ENCODE measurements at places on chromosomes 6 and 20. TPM values are rescaled to one million over a fixed set of nuclear protein-coding genes. Genes with fewer than 3 reads are reported as not detected.

TRERF1 gene
- total RNA-seq: 12.1 TPM

LAMA2 gene
- total RNA-seq: 6.7 TPM

DEFB113 gene
- not detected for total RNA-seq

DNA sequence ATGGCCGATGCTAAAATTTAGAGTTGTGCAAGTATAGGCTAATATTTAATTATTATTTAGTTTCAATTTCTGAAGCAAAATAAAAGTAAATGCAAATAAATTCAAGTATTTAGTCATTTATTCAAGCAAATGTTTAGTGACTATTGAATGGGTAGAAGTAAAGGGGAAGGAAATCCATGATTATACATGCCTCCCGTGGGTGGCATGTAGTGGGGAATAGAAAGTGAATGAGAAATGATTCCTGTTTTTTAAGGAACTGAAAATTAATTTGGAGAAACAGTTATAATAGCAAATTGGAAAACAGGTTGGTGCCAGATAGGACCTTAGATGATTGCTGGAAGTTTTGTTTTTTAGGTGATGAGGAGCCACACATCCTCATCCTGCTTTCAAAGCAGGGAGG, 35.4 kb downstream of the FAM229B start:
- peaks cover 21% of the 10 kb centered on the region for H3K36me3 ChIP-seq
- H3K4me1 ChIP-seq: peaks cover 5% of the 10 kb centered on the region
- no peak for DNase-seq
- H3K4me3 ChIP-seq: no peak overlapping the region
- peaks cover 2% of the 10 kb centered on the region for H3K27me3 ChIP-seq

- H3K36me3 ChIP-seq: peaks cover 92% of the 10 kb centered on the region
- DNase-seq: no peak
- H3K4me3 ChIP-seq: peak overlapping the region; percentile 63
- H3K27me3 ChIP-seq: peaks cover 49% of the 10 kb centered on the region
- peak overlapping the region; percentile 88 for H3K27ac ChIP-seq
Measured at GRCh38 chr6:52499681-52500236, 77.1 kb downstream of the TRAM2 start.

SIRPA gene
- total RNA-seq: 49.1 TPM

DNA sequence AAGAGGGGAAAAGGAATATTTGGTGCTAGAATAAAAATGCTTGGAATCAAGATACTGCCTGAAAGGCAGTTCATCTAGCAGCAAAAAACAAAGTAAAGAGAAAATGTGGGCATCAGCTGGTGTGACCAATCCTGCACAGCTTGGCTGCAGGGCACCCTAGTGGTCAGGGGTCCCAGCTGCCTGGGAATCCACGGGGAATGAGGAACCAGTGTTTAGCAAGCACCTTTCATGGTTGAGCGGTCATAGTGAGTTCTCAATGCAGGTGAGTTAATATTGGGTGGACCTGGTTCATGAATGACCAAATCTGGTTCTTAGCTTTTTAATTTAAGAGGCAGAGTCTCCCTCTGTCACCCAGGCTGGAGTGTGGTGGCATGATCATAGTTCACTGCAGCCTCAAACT, 53.3 kb downstream of the CAP2 start:
- no peaks in the 10 kb centered on the region for H3K27me3 ChIP-seq
- no peak overlapping the region for H3K4me3 ChIP-seq
- H3K36me3 ChIP-seq: peaks cover 10% of the 10 kb centered on the region
- peaks cover 38% of the 10 kb centered on the region for H3K4me1 ChIP-seq
- H3K27ac ChIP-seq: no peak overlapping the region

FOXQ1 gene
- 0.72 TPM for total RNA-seq

TINAG gene
- total RNA-seq: not detected

GRCh38 chr20:26169506-26169905, 472.9 kb upstream of the ZNF337 start:
- H3K27ac ChIP-seq: peak overlapping the region; percentile 86
- peak; percentile 73 for DNase-seq
- H3K4me3 ChIP-seq: peak overlapping the region; percentile 53
- H3K27me3 ChIP-seq: peaks cover 2% of the 10 kb centered on the region
- peaks cover 88% of the 10 kb centered on the region for H3K4me1 ChIP-seq
- H3K36me3 ChIP-seq: no peaks in the 10 kb centered on the region

FRMD1 gene
- total RNA-seq: not detected

RBPJL gene
- total RNA-seq: not detected

TRIM31 gene
- not detected for total RNA-seq

DNA sequence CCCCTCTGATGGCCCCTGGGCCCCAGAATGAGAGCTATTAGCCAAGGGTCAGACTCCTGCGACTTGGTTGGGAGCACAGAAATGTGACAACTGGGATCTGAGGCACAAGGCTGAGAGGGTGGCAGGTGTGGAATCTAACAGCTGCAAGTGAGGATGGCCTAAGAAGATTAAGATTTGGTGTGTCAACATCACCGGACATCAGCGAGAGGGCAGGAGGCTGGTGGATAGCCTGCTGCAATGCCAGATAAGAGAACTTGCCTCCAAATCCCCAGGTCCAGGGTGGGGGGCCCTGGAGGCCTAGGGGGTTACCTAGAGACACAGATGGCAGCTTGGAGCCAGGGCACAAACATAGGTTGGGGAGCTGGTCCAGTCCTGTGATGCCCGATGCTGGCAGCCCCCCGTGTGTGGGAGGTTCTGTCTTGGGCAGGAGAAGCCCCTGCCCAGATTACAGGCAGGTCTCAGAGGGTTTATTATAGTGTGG, 155.8 kb downstream of the GRM4 start:
- no peaks in the 10 kb centered on the region for H3K36me3 ChIP-seq
- no peak for DNase-seq
- H3K4me1 ChIP-seq: no peaks in the 10 kb centered on the region
- peaks cover 51% of the 10 kb centered on the region for H3K27me3 ChIP-seq
- H3K4me3 ChIP-seq: no peak overlapping the region

- no peak overlapping the region for H3K27ac ChIP-seq
- DNase-seq: no peak
- no peak overlapping the region for H3K4me3 ChIP-seq
- peaks cover 3% of the 10 kb centered on the region for H3K27me3 ChIP-seq
Measured at GRCh38 chr6:163862701-163863100, 448.2 kb downstream of the QKI start.

DNA sequence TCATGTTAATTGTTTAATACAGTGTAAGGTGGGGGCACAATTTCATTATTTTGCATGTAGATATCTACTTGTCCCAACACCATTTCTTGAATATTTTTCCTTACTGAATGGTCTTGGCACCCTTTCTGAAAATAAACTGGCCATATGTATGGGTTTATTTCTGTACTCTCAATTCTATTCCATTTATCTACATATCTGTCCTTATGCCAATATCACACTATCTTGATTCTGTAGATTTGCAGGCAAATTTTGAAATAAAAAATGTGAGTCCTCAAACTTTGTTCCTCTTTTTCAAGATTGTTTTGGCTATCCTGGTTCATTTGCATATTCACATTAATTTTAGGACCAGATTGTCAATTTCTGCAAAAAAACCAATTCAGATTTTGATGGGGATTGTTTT, 34.8 kb downstream of the SCGN start:
- no peaks in the 10 kb centered on the region for H3K36me3 ChIP-seq
- DNase-seq: no peak
- H3K27me3 ChIP-seq: peaks cover 1% of the 10 kb centered on the region
- H3K4me1 ChIP-seq: no peaks in the 10 kb centered on the region
- H3K27ac ChIP-seq: no peak overlapping the region

GRCh38 chr20:8043687-8044282, 24.2 kb upstream of the TMX4 start:
- 0 out of 2 replicates have a peak, but pooled peaks cover 5% of the 10 kb centered on the region for H3K4me1 ChIP-seq
- no peaks in the 10 kb centered on the region for H3K36me3 ChIP-seq
- no peak overlapping the region for H3K27ac ChIP-seq
- DNase-seq: peak; percentile 53
- H3K4me3 ChIP-seq: no peak overlapping the region

- peaks cover 51% of the 10 kb centered on the region for H3K4me1 ChIP-seq
- H3K27ac ChIP-seq: peak overlapping the region; percentile 43
- peak overlapping the region; percentile 92 for H3K4me3 ChIP-seq
- peaks cover 16% of the 10 kb centered on the region for H3K36me3 ChIP-seq
- no peak for DNase-seq
Measured at GRCh38 chr6:44128020-44128917, 915 bp downstream of the TMEM63B start.

PERP gene
- total RNA-seq: 40.6 TPM

DNA sequence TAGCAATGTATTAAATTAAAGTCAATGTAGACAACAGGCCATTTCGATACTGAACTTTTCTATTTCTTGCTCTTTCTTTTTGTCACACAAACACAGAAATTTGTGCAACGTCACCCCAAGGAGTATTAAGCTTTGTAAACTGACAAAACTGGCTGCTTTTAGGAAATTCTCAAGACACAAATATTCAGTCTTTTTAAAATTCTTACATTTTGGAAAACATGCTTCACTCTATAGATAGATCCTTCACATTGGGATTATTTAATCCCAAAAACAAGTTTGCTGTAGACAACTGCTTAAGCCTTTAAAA, 69.9 kb upstream of the TPD52L1 start:
- no peak for DNase-seq
- H3K36me3 ChIP-seq: peaks cover 16% of the 10 kb centered on the region
- H3K4me3 ChIP-seq: no peak overlapping the region
- no peaks in the 10 kb centered on the region for H3K4me1 ChIP-seq
- H3K27me3 ChIP-seq: no peaks in the 10 kb centered on the region

ME1 gene
- total RNA-seq: 24.8 TPM

GRCh38 chr6:13049666-13050254, 278.6 kb downstream of the TBC1D7 start:
- no peak overlapping the region for H3K4me3 ChIP-seq
- no peak for DNase-seq
- H3K27me3 ChIP-seq: peaks cover 4% of the 10 kb centered on the region
- 0 out of 2 replicates have a peak, but pooled peaks cover 2% of the 10 kb centered on the region for H3K36me3 ChIP-seq
- H3K4me1 ChIP-seq: peaks cover 6% of the 10 kb centered on the region

DNA sequence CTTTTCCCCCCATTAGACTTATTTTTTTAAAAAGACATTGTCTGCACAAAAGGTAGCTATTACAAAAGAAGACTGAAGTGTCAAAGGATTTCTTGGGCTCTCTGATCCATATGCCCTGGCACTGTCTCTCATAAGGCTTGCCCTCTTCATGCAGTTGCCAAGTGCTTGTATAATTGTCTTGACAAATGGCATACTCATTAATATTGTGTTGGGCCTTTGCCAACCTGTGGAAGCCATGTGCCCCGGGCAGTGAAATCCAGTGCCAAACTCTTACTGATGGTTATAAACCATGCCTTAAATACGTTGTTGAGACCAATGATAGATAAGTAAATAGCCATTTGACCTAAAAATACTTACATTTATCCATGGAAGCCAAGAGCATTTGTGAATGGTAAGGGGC, 98.1 kb downstream of the FARS2 start:
- H3K36me3 ChIP-seq: no peaks in the 10 kb centered on the region
- peaks cover 7% of the 10 kb centered on the region for H3K4me1 ChIP-seq
- H3K27me3 ChIP-seq: no peaks in the 10 kb centered on the region
- H3K27ac ChIP-seq: no peak overlapping the region
- no peak overlapping the region for H3K4me3 ChIP-seq

All from HFFc6 (cell line).